ENCODE measurements at places on chromosomes 3 and 15.

- peak; percentile 13 for DNase-seq
These were observed 98.3 kb downstream of the ANO10 start for GRCh38 chr3:43523454-43524053.

GRCh38 chr3:172946061-172946460 lies 195.0 kb downstream of the SPATA16 start:
- no peak for DNase-seq

DNA sequence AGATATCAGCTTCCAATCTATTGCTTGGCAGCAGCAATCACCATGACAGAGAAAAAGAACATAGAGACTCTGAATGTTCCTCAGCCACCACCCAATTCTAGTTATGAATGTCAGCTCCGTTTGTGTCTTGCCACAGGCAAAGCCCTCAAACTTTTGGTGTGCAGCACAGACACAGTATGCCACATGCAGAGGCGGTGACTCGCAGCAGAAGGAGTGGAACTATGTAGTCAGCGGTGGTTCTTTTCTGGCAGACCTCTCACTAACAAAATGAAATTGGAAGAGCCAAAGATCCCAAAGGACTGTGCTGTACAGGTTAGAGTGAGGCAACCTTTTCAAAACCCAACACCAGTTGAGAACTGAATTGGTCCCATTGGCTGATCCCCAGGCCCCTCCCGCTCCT lies 220.9 kb downstream of the SLC9A9 start:
- peak; percentile 70 for DNase-seq

DNA sequence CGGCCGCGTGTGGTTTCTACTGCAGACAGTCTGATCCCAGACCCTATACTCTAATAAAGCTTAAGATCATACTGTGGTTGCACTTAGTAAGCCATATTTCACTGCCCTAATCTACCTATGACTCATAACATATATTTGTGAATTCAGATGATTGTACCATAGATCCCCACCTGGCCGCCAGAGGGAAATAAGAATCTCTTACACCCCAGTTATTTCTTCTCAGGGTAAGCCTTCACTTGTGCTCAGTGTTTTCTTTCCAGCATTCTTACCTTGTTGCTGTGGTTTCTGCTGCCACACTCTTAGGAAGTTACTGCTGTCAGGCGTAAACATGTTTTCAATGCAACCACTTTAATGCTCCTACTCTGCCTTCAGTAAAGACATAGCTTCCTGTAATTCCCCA lies 105.9 kb downstream of the B3GALNT1 start:
- no peak for DNase-seq

DNA sequence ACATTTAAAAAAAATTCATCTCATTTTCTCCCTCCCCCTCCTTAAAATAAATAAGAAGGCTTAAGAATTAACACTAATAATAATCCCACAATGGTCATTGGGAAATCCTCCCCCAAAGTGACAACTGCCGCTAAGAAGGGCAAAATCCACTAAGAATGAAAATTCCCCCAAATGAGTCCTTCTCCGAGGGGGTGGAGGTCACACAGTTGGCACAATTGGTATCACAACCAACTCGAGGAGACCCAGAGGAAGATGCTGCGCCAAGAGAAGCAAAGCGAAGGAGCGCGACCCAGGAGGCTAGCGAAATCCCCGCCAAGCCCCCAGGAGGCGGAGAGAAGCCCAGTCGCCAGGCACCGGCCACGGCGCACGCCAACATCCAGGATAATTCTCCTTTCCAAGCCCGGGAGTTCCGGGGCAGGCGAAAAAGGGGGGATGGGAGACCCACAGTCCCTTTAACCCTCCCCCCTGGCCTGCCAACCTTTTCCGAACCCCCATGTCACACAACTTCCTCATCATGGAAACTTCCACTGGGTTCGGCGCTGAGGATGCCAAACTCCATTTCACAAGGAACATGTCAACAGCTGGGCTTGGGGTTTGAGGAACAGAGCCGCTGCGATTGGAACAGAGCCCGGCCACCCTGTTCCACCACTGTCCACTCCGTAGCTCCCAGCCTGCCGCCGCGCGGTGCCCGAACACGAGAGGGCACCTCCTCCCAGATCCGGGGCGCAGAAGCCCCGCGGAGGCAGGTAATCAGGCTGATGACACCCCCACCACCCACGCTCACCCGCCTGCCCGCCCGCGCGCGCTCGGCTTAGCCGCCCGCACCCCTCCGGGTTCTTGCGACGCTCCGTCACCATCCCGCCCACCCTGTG lies 668 bp downstream of the THRB start:
- no peak for DNase-seq
